Muscle of arm (tissue), 14 donors: ENCODE measurements at places on chromosomes 3 and 15.
A peak's percentile ranks its signal among the peaks of the same experiment; 100 is the strongest.

GRCh38 chr15:89363770-89364169 lies 29.1 kb upstream of the POLG start:
- no peak for DNase-seq

DNA sequence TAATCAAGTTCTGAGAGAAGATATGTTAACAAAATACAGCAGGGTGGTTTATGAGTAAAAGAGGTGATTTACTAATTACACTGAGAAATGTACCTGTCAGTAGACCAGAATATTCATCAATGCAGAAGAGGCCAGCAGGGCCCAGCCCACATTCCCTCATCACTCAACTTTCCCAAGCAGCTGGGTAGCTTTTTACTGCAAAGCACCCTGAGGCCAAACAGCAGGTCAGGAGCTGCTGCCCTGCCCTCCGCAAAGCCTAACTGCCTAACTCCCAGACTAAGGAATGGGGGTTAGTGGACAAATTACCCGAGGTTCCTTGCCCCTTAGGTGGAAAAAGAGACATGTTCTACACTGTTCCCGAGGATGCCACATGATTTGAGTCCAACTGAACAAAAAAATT lies 108.2 kb downstream of the TBL1XR1 start:
- DNase-seq, result no peak

DNA sequence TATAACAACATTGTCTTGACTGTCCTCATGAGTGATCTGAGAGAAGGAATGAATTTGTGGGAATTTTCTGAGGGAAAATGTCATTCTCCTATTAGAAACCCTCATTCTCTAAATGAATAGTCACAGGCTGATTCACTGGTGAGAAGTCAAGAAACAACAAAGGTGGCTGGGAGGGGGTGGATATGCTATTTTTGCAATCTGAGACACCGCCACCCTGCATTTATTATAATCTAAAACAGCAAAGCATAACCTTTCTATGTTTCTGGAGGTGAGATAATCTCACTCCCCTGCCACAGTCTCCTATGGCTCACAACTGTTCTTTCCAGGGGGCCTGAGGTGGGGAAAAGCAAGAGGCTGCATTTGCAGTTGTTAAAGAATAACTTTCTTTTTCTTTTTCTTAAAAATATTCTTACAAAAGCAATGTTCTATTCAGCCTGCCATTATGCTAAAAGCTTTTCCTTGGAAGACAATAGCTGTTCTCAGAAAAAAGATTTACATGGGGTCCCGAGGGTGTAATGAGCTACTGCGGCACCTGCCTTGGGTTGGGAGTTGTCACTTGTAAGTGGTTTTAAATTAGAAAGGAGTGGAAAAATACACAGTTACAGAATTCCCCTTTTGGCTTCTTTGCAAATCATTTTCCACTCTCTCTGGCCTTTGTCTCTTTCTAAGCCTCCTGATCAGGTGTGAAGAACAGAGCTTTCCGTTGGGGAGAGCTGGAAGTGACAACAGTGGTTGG lies 220.9 kb downstream of the AGBL1 start:
- peak; percentile 53 for DNase-seq

DNA sequence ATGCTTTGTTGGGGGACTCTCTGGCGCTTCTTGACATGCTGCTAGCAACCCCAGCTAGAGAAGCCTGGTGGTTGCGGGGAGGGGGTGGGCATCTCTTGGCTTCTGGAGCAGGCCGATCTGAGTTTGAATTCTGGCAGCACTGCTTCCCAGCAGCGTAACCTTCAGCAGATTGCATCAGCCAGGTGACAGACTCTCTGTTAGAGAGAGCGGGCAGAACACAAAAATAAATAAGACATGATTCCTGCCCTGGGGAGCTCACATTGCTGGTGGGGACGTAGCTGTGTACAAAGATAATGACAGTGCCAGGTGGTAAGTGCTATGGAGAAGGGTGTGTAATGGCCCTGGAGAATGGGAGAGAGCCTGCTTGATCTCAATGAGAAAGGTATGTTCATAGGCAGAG lies 87.4 kb downstream of the THSD4 start:
- DNase-seq, result no peak

GRCh38 chr15:77581896-77582569 lies 50.7 kb downstream of the LINGO1 start:
- DNase-seq, result no peak

DNA sequence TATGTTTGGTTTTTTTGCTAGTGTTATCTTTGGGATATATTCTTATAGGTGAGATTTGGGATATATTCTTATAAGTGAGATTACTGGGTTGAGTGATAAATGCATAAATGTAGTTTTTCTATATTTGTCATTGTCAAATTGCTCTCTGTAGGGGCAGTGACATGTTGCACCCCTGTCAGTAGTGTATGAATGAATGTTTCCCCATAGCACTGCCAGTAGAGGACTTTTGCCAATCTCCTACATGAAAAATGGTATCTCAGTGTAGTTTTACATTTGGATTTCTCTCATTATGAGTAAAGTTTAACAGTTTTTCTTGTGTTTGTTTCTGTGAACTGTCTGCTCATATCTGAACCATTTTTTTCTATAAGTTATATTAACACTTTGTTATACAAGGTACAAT lies 13.6 kb downstream of the U2SURP start:
- no peak for DNase-seq

DNA sequence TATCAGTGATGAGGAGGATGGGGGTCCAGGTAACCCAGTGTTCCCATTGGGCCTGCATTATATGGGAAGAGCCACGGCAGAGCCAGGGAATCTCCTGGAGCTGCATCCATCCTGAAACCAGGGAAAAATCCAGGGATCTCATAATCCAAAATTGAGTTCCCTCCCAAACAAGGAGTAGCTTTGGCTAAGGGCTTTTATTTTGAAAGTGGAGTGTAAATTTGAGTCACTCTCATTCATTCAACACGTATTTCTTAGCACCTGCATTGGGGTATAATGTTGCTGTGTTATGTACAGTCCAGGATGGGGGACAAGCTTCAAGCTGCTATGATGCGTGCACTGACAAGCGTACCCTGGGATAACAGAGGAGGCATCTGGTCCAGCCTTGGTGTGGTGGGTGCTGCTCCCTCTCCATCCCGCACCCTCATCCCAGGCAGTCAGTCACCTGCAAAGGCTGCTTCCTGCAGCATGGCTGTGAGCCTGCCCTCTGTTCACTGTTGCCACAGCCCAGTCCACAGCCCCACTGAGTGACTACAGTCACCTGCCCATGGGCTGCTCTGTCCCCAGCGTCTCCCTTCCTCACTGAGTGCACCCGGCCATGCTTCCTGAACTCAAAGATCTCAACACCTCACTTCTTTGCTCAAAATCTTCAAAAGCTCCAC lies 135.6 kb downstream of the OPA1 start:
- DNase-seq, result no peak

GRCh38 chr15:57098896-57099295 lies 180.5 kb downstream of the TCF12 start:
- no peak for DNase-seq
